ENCODE measurements at places on chromosomes 1 and 21. TPM values are rescaled to one million over a fixed set of nuclear protein-coding genes. Genes with fewer than 3 reads are reported as not detected.

- no peaks in the 10 kb centered on the region for H3K27me3 ChIP-seq
- no peaks in the 10 kb centered on the region for H3K4me1 ChIP-seq
- no peak overlapping the region for H3K27ac ChIP-seq
- H3K36me3 ChIP-seq: no peaks in the 10 kb centered on the region
- DNase-seq: no peak
These were observed 27.5 kb downstream of the ERG start for GRCh38 chr21:38470755-38471154.

GRCh38 chr1:11214698-11215380 is 25.7 kb downstream of the ANGPTL7 start:
- no peak overlapping the region for H3K4me3 ChIP-seq
- H3K4me1 ChIP-seq: no peaks in the 10 kb centered on the region
- H3K27ac ChIP-seq: no peak overlapping the region
- peaks cover 77% of the 10 kb centered on the region for H3K36me3 ChIP-seq
- no peaks in the 10 kb centered on the region for H3K27me3 ChIP-seq

DNA sequence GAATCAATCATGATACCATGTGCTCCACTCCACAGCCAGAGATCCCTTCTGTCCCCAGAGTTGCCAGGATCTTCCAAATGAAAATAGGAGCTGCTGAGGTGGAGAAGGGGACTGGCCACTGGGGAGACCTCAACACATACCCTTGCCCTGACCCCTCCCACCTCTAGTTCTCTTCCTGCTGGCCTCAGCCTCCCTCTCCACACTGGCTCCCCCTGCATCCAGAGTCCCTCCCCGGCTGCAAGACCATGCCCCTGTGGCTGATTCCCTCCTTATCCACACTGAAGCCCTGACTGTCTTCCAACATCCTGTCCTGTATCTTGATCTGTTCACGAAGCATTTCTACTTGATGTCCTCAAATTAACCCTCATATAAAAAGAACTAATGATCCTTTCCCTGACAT is 21.1 kb upstream of the CDK18 start:
- H3K27ac ChIP-seq: no peak overlapping the region
- no peaks in the 10 kb centered on the region for H3K36me3 ChIP-seq
- H3K4me1 ChIP-seq: peaks cover 9% of the 10 kb centered on the region
- H3K4me3 ChIP-seq: no peak overlapping the region
- DNase-seq: no peak

- H3K27me3 ChIP-seq: no peaks in the 10 kb centered on the region
- no peak overlapping the region for H3K27ac ChIP-seq
- H3K36me3 ChIP-seq: no peaks in the 10 kb centered on the region
- peaks cover 30% of the 10 kb centered on the region for H3K4me1 ChIP-seq
These were observed 94.3 kb downstream of the GLUL start for GRCh38 chr1:182297335-182297734.

DNA sequence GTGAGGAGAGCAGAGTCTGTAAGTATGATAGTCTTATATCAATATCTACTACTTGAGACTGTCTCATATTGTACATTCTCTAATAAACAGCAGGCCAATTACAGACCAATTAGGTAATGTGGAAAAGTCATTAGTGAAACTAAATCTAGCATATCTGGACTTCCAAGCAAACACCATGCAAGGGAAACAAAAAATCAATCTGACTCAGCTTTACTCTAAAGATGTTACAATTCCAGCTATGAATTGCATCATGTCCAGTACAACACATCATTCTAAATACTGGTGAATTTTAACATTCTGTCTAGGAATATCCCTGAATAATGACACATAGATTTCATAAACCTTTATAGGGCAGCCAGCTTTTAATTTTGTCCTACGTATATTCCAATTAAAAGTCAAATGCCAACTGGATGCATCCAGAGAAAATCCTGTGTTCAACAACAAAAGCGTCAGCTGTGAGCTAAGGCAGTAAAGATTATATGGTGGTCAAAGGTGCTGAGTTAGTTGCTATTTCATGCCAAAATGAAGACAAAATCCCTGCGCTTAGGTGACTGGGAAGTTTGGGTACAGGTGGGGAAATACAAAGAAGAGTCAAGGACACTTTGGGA is 159.3 kb downstream of the TTLL7 start:
- no peaks in the 10 kb centered on the region for H3K4me1 ChIP-seq
- H3K27ac ChIP-seq: no peak overlapping the region
- H3K27me3 ChIP-seq: no peaks in the 10 kb centered on the region
- H3K4me3 ChIP-seq: no peak overlapping the region
- no peak for DNase-seq
- no peaks in the 10 kb centered on the region for H3K36me3 ChIP-seq

- H3K4me3 ChIP-seq: no peak overlapping the region
- no peaks in the 10 kb centered on the region for H3K27me3 ChIP-seq
- no peak overlapping the region for H3K27ac ChIP-seq
- DNase-seq: no peak
These were observed 15.3 kb downstream of the PABPC4 start for GRCh38 chr1:39561279-39561678.

DNA sequence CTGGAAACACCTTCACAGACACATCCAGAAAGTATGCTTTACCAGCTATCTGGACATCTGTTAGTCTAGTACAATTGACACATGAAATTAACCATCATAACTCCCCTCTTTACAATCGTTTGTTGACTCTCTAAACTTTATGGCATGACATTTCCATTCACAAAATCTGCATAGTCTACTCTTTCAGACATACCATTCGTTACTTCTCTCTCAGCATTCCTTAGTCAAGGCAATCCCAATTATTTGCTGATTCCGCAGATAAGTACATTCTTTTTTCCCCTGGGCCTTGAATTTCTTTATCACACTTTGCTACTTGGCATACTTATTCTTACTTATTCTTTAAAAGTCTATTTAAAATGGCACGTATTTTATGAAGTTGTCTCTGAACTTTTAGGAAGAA is 15.1 kb upstream of the CRB1 start:
- no peaks in the 10 kb centered on the region for H3K36me3 ChIP-seq
- no peak overlapping the region for H3K27ac ChIP-seq
- no peaks in the 10 kb centered on the region for H3K27me3 ChIP-seq
- H3K4me3 ChIP-seq: no peak overlapping the region

DNA sequence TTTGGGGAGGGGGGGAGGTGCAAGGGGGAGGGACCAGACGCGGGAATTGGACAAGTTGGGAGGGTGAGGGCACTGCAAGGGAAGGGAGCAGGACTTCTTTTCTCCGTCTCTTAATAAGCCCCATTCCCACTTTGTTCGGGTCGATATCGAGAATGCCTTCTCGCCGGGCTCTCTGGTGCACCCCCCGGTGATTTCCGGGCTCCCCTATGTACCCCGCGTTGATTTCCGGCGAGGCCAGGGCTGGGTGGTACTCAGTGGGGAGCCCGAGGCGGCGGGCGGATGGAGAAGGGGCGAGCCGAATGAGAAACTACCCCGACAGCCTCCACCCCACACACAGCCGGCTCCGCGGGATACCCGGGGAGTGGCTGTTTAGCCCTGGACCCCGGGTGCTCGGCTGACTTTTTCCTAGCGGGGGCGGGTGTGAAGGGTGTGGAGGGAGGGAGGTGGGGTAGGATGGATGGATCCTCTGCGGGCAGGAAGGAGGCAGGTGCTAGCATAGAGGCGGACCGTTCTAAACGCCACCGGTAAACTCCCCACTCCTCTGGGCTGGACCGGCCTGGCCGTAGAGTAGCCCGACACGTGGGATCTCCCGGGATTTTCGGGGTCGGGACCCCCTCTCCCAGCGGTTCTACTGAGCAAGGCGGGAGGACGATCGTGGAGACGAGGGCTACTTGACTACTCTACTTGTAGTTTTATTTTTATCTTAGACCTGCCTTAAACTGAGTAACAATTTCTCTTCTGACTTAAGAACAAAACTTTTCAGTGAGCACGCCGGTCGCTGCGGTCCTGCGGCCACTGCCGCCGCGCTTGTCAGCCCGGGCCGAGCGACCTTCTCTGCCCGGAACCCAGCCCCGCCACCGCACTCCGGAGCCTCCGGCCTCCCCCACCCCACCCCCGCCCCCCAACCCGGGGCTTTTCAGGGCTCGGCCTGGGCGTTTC is 1.0 kb downstream of the RNF220 start:
- 0 out of 2 replicates have a peak, but pooled peaks cover 5% of the 10 kb centered on the region for H3K27me3 ChIP-seq
- no peak for DNase-seq
- H3K36me3 ChIP-seq: no peaks in the 10 kb centered on the region
- peak overlapping the region; percentile 45 for H3K4me3 ChIP-seq
- no peaks in the 10 kb centered on the region for H3K4me1 ChIP-seq
- H3K27ac ChIP-seq: no peak overlapping the region

- no peak for DNase-seq
- no peak overlapping the region for H3K27ac ChIP-seq
These were observed 15.7 kb downstream of the RNF19B start for GRCh38 chr1:32948905-32949304.

- peak overlapping the region; percentile 87 for H3K4me3 ChIP-seq
- peaks cover 6% of the 10 kb centered on the region for H3K4me1 ChIP-seq
- peaks cover 2% of the 10 kb centered on the region for H3K36me3 ChIP-seq
- DNase-seq: no peak
- H3K27ac ChIP-seq: no peak overlapping the region
These were observed 1.4 kb downstream of the TIPRL start for GRCh38 chr1:168180148-168180524.

- no peak for DNase-seq
- peaks cover 3% of the 10 kb centered on the region for H3K27me3 ChIP-seq
- H3K36me3 ChIP-seq: no peaks in the 10 kb centered on the region
- H3K4me3 ChIP-seq: no peak within 1 kb of the TSS
These were observed at the start of gene FCAMR for GRCh38 chr1:206970446-206970845. Gene FCAMR, minus strand, starts transcription at chr1:206970460. Its CDS starts 335 bp downstream, at chr1:206970125.

GRCh38 chr1:109498161-109498801 is 4.4 kb downstream of the CYB561D1 start:
- H3K4me1 ChIP-seq: peaks cover 23% of the 10 kb centered on the region
- H3K27ac ChIP-seq: peak overlapping the region; percentile 58
- H3K27me3 ChIP-seq: no peaks in the 10 kb centered on the region
- DNase-seq: peak; percentile 93
- H3K36me3 ChIP-seq: 0 out of 2 replicates have a peak, but pooled peaks cover 3% of the 10 kb centered on the region

- H3K36me3 ChIP-seq: no peaks in the 10 kb centered on the region
- no peak overlapping the region for H3K4me3 ChIP-seq
- no peaks in the 10 kb centered on the region for H3K4me1 ChIP-seq
- no peak for DNase-seq
- H3K27ac ChIP-seq: no peak overlapping the region
These were observed 576.1 kb upstream of the ZRANB2 start for GRCh38 chr1:71656902-71657301.

- no peak for DNase-seq
- H3K36me3 ChIP-seq: no peaks in the 10 kb centered on the region
- no peaks in the 10 kb centered on the region for H3K4me1 ChIP-seq
- no peaks in the 10 kb centered on the region for H3K27me3 ChIP-seq
- H3K4me3 ChIP-seq: no peak overlapping the region
These were observed 22.0 kb upstream of the ZBTB18 start for GRCh38 chr1:244029124-244029523.

- H3K4me3 ChIP-seq: no peak overlapping the region
- DNase-seq: peak; percentile 94
- H3K36me3 ChIP-seq: no peaks in the 10 kb centered on the region
- H3K27ac ChIP-seq: peak overlapping the region; percentile 62
These were observed 25.3 kb downstream of the TMEM51 start for GRCh38 chr1:15178571-15179484.

OPTC gene
- total RNA-seq: not detected

KLF17 gene
- total RNA-seq: not detected

DDR2 gene
- 41.1 TPM for total RNA-seq

KRTAP19-3 gene
- not detected for total RNA-seq

IL12RB2 gene
- not detected for total RNA-seq

ZSWIM5 gene
- total RNA-seq: 0.08 TPM

TRIM17 gene
- total RNA-seq: not detected

FAAH gene
- total RNA-seq: not detected

DONSON gene
- 62.7 TPM for total RNA-seq

Measured in SJCRH30 (cell line).